CD4-positive, alpha-beta T cell treated with Interleukin-17A for 1 hour (primary cell): ENCODE measurements at places on chromosomes 12 and 14.

DNA sequence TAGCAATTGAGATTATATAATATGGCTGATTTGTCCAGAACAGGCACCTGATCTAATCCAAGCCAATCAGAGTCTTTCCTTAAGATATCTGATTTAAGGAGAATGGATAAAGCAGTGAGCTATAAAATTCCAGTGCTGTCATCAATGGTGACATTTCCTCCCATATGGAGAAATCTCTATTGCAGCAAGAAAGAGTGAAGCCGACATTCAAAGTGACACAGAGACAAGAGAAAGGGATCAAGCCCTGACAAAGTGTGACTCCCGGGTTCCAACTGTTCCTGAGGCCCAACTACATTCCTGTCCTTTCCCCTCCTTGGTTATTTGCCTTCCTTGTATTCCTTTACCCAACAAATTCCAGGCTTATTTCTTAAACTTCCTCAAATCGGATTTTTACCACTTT is 430.0 kb upstream of the SOX5 start:
- DNase-seq: no peak

- no peak for DNase-seq
Observed at GRCh38 chr14:76985540-76986230, 42.8 kb downstream of the IRF2BPL start.

GRCh38 chr14:58801086-58801485 is 163.3 kb downstream of the DACT1 start:
- no peak for DNase-seq

DNA sequence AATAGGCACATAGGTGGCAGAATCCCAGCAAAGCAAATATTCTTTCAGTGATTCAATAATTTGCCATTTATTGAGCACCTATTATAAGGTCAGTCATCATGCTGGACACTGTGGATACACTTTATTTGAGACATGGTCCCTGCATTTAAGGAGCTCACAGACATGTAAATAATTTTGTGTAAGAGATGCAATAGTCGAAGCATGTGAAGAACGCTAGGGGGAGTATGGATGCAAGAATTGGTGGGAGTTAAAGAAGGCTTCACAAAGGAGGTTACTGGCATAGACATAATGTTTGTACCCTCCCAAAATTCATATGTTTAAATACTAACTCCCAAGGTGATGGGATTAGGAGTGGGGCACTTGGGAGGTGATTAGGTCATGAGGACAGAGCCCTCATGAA is 260.6 kb upstream of the GARIN6 start:
- no peak for DNase-seq

- no peak for DNase-seq
Observed at GRCh38 chr14:26597071-26597588, 703 bp downstream of the NOVA1 start.
